ENCODE measurements at places on chromosomes 2 and 18.

GRCh38 chr2:25305775-25306174 is 36.0 kb downstream of the DNMT3A start:
- peak; percentile 57 for DNase-seq

GRCh38 chr2:160489111-160489510 is 4.5 kb downstream of the RBMS1 start:
- no peak for DNase-seq

DNA sequence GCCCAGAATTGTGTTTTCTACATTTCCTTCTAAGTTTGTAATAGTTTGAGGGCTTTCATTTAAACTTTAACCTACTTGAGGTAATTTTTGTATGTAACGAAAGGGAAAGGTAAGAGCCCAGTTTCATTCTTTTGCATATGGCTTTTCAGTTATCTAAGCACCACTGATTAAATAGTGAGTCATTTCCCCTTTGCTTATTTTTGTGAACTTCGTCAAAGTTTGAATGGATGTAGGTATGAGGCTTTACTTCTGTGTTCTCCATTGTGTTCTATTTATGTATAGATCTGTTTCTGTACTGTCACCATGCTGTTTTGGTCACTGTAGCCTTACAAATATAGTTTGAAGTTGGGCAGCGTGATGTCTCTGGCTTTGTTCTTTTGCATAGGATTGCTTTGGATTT is 944.8 kb upstream of the CNTNAP5 start:
- DNase-seq, result no peak

- no peak for DNase-seq
Measured at GRCh38 chr2:238308177-238308576, 12.1 kb upstream of the TRAF3IP1 start.

- DNase-seq, result no peak
Measured at GRCh38 chr2:240814946-240815760, 4.9 kb downstream of the KIF1A start.

GRCh38 chr2:22406625-22407024 is 978.4 kb upstream of the KLHL29 start:
- DNase-seq, result no peak

- DNase-seq, result no peak
Measured at GRCh38 chr2:151611351-151611750, 122.9 kb downstream of the NEB start.

GRCh38 chr2:196293751-196294515 is 122.6 kb upstream of the STK17B start:
- peak; percentile 85 for DNase-seq

DNA sequence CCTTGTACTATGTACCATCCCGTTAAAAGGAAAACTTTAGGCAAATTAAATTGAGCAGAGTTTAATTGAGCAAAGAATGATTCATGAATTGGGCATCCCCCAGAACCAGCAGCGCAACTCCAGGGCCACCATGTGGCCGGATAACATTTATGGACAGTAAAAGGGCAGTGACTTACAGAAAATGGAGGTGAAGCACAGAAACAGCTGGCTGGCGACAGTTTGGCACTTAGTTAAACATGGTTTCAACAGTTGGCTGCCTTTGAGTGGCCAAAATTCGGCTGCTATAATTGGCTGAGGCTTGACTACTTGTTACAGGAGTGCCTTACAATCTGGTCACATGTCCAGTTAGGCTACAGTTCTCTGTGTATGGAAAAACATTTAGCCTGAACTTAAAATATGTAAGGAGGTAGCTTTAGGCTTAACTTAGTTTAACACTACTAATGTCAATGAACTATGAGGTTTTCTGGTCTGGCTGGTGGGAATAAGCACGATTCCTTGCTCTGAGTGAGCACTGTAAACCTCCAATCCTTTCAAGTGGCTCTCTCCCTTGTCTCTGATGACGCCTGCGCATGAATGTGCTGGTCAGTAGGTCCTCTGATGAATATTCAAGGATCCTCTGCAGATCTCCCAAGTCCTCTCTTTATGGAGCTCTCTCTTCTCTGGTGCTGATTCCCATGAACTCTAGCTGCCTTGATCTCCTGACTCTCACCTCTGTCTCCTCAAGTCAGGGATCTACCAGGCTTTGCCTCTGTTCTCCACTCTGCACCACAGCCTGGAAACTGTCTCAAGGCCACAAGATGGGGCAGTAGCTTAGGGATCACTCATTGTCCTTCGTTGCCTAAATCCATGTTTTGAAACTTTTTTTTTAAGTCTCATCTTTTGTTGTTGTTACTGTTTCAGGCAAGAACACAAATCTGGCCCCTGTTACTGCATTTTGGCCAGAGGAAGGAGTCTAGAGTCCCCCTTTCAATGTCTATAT is 24.4 kb upstream of the RAB31 start:
- DNase-seq, result peak; percentile 58

DNA sequence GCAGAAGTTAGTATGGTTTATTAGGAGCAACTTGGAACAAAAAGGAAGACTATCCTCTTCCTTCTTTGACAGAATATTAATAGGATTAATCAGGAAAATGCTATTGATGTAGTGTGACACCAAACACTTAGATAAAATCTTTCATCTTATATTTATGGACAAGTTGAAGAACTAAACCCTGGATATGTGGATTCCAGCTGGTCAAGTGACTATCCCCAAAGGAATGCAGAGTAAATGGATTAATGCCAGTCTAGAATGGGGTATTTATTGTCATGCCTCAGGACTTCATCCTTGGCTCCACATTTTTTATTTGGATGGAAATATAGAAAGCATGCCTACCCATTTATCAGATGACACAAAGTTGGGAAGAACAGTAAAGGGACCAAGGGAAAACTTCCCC is 124.0 kb upstream of the TTC39C start:
- peak; percentile 76 for DNase-seq

- no peak for DNase-seq
Measured at GRCh38 chr2:147499785-147500184, 345.0 kb upstream of the ACVR2A start.

GRCh38 chr2:10303181-10303693 is 533 bp downstream of the HPCAL1 start:
- no peak for DNase-seq

- no peak for DNase-seq
Measured at GRCh38 chr18:13465124-13465446, 246.5 kb downstream of the LDLRAD4 start.

GRCh38 chr2:150166313-150167051 is 321.0 kb downstream of the RND3 start:
- DNase-seq, result no peak

- DNase-seq, result no peak
Measured at GRCh38 chr18:9697121-9697520, 11.0 kb upstream of the RAB31 start.

- no peak for DNase-seq
Measured at GRCh38 chr2:47452761-47453160, 49.8 kb downstream of the MSH2 start.

DNA sequence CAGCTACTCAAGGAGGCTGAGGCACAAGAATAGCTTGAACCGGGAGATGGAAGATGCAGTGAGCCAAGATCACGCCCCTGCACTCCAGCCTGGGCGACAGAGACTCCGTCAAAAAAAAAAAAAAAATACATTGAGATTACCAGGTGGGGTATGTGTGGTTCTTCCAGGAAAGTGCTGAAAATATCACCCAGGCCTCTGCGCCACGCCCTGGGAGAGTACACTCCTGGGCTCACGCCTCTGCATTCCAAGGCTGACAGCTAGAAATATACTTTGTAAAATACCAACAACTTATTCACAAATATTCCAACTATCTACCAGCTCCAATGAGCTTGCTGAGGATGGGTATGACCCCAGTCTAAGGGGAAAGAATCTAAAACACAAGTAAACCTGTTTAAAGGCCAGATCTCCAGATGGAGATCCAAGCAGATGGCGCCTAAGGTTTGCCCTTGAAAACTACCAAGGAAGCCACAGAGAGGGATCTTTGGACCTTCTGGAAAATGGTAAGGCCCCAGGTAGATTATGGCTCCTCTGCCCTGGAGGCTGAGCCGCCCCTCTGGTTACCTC is 21.6 kb upstream of the B3GNT7 start:
- no peak for DNase-seq

DNA sequence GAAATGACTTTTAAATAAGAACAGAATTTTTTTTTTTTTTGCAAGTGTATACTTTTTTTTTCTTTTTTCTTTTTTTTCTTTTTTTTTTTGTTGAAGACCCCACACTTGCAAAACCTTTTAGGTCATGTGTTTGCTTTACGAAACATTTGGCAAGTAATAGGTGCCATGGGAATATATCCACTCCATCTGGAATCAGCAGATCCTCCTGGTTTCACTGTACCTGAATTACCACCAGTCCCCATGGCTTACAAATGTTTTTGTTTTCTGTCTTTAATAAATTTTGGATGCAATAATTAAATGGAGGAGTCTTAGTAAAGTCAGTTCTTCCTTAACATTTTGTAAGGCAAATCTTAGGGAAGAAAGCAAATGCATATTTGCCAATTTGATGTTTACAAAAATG is 559.7 kb upstream of the ZEB2 start:
- DNase-seq, result no peak

DNA sequence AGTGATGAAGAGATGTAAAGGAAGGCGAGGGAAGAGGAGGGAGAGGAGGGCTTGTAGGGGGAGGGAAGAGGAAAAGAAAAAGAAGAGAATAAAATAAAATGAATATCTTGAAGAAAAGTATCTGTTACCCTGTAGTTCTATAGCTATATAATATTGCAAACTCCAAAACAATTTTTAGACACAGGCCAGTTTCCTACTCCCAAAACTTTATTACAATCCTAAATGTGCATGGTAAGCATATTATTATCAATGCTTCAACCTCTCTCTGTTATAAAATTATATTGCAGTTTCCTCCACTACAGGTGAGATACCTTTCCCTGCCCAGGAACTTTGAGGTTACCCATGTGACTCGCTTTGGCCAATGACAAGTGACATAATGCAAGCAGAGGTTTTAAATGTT is 1351.6 kb upstream of the NRXN1 start:
- DNase-seq, result no peak

DNA sequence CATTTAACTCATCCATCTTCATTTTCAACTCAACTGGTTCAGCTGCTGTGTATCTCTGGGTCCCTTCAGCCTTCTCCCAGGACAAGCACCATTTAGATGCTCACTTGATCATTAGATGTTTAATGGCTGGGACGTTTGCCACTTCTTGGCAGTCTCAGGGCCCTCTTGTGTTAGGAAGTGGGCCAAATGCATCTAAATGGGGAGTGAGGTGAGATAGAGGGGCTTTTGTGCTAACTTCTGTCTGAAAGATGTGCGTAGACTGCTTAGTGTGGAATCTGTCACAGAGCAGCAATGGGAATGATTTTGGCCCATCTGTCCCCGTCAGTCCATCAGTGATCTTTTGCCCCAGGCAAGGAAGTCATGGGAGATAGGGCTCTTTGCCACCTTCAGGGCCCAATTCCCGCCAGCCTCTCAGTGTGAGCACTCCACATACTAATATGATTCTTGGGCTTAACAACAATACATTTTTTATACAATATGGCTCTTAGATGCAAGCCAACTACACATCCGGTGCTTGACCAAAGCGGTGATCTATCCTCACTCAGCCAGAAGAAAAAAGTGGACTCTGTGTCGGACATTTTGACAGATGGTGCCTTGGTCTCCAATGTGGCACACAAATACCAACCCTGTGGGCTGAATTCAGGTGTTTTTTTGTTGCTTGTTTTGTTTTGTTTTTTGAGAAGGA is 95.7 kb upstream of the EPC2 start:
- DNase-seq, result no peak

GRCh38 chr2:117691595-117691994 is 122.9 kb upstream of the DDX18 start:
- DNase-seq, result no peak

- DNase-seq, result no peak
Measured at GRCh38 chr18:25352629-25353005, 651 bp upstream of the ZNF521 start.

- DNase-seq, result peak; percentile 72
Measured at GRCh38 chr18:63762518-63762917, 12.7 kb upstream of the SERPINB7 start.

DNA sequence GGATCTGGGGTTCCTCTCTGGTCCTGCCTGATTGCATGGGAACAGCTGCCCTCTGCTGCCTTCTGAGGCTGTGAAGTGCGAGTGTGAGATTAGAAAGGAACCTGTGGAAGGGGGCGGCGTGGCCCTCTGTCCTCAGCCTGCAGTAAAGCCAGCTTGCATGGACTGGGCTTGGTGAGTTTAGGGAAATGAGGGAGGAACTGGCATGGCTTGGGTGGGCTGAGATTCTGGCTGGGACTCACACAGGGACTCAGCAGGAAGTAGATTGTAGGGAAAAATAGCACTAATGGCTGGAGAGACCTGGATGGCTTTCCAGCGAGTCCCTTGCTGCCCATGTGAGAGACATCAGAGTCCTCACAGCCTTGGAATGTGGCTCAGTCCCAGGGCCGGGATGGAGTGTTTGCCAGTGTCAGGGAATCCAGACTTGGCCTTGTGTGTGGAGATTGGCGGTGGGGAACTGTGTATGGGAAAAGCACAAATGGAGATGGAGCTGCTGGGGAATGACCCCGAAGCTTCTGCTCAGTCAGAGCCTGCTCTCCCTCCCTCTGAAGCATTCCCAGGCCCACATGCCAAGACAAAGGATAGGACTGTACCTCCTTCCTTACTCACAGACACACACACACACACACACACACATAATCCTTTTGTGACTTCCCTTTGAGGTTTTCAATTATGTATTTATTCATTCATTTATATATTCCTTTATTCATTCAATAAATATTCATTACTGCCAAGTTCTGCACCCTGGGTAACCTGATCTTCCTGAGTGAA is 115.4 kb downstream of the ACAA2 start:
- peak; percentile 80 for DNase-seq

- DNase-seq, result no peak
Measured at GRCh38 chr18:34915046-34915445, 126.2 kb upstream of the MAPRE2 start.

DNA sequence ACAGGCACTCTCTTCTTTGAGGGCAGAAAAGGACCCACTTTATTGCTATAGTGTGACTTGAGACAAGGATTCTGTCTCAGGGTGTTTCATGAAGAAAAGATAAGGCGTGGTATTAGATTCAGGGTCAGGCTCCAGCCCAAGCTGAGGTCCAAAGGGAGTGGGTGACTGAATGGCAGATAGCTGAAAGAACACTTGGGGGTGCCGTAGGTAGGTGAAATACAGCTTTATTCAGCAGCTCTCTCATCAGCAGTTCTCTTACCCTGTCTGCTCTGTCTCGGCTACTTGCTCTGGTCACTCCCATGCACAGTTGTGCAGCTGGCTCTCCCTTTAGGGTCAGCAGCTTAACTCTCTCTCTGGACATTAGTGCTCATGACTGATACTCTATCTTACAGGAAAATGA is 379.9 kb downstream of the LPIN1 start:
- no peak for DNase-seq

GRCh38 chr18:9079818-9080528 is 22.5 kb upstream of the NDUFV2 start:
- no peak for DNase-seq

DNA sequence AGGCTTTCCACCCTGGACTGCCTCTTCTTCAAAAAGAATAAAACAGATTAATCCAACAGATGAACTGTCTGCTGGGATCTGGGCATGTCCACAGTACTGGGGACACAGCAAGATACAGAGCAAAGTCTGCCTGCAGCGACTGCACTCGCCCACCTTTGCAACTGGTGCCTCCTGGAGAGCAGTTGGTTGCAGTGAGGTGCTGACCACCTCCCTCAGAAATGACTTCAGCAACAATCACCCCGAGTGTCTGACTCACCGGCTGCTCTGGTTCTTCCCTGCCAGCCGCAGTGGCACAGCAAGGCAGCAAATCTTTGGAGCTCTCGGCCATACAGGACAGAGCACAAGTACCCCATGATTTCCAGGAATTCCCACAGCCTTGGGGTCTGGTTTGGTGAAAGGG is 179.7 kb downstream of the ANAPC1 start:
- DNase-seq, result peak; percentile 55
